Renal pelvis (tissue), 12 donors: ENCODE measurements at places on chromosomes 2 and 18.

DNA sequence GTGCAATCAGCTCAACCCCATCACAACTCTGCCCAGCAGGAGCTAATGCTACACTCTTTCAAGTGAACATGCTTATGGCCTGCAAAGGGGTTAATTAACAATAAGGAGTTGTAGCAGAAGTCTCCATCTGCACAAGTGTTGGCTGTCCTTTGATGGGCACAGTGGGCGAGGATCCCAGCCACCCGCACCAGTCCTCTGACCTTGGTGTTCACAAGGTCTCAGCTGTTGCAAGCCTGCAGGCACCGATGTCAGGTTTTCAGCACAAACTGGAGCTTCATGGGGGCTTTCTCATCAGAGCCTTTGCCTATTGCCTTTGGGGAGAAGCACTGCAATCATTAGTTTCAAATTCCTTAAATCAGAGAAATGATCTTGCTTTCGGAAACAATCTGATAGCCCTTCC is 60.9 kb upstream of the TMEM178A start:
- DNase-seq, result no peak

DNA sequence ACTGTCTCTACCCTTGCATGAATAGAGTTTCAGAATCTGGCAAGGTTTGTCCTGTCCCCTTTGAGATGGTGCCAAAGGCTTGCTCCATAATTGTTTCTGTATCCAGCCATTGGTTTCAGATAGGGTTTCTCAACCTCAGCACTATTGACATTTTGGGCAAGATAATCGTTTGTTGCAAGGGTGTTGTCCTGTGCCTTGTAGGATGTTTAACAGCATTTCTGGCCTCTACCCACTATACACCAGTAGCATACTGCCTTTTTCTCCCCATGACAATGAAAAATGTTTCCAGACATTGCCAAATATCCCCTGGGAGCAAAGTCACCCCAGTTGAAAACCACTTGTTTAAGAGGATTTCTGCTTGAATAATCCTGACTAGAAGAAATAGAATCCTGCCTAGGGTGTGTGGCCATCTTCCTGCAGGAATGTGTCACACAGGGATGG is 126.8 kb downstream of the CDC42EP3 start:
- no peak for DNase-seq

DNA sequence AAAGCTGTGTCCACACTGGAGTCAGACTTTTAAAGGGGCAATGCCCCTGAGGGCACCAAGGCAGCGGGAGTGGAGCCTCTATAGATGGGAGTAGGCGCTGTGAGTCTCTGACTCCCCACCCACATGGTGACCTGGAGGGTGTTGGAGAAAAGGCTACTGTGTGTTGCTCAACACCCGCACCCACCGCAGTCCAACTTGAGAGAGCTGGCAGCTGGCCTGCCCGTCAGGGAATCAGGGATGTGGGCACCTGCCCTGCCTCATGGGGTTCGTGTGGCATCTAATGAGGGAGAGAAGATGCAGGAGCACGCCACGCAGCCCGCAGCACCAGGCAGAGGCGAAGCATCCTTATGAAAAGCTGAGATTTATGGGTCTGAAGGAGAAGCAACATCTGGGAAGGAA is 84.2 kb downstream of the KLHL29 start:
- DNase-seq, result no peak

- DNase-seq, result no peak
These were observed 32.0 kb downstream of the EMILIN2 start for GRCh38 chr18:2878656-2879330.

DNA sequence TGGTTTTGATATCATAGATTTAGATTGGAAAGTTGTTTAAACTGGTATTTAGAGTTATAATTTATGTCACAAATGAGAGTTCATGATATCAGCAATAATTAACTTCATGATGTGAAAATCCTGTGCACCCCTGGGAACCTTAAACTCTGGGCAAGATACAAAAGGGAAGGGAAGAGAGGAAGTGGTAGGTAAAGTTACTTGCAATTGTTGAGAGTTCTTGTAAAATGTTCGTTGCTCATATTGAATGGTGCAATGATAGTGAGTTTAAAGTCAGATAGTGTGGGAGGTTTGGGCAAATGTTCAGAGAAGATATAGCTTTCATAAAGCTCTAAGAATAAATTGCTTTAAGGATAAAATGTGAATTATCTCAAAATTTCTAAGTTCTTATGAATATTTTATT is 75.4 kb downstream of the SP110 start:
- DNase-seq, result no peak

GRCh38 chr2:6855860-6856547 is 9.7 kb downstream of the CMPK2 start:
- no peak for DNase-seq

DNA sequence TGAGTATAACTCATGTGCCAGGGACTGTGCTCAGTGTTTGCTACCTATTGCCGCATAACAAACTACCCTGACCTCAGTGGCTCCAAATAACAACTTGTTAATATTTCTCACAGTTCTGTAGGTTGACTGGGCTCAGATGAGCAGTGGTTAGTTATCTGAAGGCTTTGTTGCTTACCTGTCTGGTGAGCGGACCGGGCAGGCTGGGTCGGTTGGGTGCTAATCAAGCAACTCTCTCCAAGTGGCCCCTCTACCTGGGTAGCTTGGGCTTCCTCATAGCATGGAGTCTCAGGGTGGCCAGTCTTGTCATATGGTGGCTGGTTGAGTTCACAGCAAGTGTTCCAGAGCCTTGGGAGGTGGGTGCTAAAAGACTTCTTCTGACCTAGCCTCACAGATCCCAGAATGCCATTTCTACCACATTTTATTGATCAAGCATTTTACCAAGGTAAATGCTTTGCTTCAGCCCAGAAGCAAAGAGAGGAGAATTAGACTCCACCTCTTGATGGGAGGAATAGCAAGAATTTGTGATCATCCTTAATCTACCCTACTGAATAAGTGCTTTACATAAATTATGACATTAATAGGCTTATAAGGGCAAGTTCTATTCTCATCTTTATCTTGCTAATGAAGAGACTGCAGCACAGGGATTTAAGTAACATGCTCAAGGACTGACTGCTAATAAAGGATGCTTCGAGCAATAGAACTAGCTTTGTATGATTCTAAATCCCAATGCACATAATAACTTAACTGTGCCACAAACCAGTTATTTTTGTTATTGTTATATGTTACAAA is 16.9 kb downstream of the RAB31 start:
- no peak for DNase-seq

- DNase-seq, result no peak
These were observed 41.5 kb upstream of the MMADHC start for GRCh38 chr2:149629026-149629425.

DNA sequence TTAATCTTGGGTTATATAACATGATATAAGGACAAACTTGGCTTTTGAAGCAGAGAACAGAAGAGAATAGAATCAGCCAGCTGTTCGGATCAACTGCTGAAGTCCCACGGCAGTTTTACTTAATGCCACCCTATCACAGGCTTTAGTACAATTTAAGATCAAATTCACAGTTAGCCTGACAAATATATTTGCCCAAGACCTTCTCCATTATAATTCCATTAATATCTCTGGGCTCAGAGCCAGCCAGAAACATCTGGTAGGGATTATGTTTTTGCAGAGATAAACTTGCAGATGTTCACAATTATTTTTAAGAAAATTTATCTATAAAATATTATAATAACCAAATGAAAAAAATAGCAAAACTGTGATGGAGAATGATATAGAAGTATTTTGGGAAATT is 381.4 kb downstream of the RAD51AP2 start:
- no peak for DNase-seq

DNA sequence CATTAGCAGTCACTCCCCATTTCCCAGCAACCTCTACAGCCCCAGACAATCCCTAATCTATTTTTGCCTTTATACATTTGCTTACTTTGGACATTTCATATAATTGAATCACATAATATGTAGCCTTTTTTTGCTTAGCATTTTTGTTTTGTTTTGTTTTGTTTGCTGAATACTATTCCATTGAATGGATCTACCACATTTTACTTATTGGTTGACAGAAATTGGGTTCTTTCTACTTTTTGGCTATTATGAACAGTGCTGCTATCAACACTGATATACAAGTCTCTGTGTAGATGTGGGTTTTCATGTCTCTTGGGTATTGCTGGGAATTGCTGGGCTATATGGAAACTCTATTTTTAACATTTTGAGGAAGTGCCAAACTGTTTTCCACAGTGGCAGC is 7.6 kb downstream of the PTPN18 start:
- no peak for DNase-seq

- no peak for DNase-seq
These were observed 44.6 kb upstream of the RAPH1 start for GRCh38 chr2:203579730-203580129.

- peak; percentile 80 for DNase-seq
These were observed 13.3 kb downstream of the CHPF start for GRCh38 chr2:219530048-219530963.

DNA sequence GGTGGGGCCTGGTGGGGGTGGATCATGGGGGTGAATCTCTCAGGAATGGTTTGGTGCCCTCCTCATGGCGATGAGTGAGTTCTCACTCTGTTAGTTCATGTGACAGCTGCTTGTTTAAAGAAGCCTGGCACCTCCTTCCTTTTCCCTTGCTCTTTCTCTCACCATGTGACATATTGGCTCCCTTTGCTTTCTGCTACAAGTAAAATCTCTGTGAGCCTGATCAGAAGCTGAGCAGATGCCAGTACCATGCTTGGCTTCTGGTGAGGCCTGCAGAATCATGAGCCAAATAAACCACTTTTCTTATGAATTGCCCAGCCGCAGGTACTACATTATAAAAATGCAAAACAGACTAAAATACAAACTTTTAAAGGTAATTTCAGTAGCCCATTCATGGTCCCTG is 73.4 kb upstream of the TEX51 start:
- DNase-seq, result no peak

DNA sequence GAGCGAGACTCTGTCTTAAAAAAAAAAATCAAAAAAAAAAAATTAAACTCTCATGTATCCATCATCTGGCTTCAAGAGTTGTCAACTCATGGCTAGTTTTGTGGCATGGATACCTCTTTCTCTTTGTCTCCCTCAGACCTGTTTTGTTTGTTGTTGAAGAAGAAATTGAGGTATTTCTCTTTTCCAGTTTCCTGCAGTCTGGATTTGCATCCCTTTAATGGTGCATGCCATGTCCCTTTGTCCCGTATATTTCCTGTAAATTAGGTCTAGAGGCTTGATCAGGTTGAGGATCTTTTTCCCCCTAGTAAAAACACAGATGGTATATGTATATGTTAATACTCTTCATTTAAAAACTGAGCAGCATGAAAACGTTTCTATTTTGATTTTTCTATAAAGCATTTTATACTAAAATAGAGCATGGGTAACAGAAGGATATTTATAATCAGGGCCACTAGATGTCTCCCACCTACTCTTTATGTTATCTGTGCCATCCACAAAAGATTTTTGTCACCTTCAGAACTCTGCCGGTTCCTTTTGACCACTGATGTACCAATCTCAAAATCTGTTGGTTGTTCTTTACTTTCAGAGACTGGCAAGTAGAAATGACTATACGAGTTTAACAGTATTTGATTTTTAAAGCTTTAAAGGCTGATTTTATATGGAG is 80.1 kb downstream of the GALNT1 start:
- DNase-seq, result peak; percentile 0

- DNase-seq, result no peak
These were observed 48.2 kb upstream of the TAF1B start for GRCh38 chr2:9795071-9795470.

DNA sequence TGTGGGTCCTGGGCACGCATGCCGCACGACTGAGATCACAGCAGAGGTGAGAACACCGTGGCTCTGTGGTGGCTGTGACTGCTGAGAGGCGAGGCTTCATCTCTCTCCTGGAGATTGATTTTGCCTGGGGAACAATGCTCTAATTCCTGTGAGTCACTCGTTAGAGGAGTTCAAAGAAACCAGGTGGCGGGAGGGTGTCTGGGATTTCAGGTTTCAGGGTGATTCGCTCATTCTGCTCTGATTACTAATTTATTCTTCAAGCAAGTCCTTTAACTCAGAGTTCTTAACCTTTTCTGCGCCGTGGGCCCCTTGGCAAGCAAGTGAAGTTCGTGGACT is 56.3 kb downstream of the GLI2 start:
- no peak for DNase-seq

GRCh38 chr2:146927080-146927711 is 917.6 kb upstream of the ACVR2A start:
- DNase-seq, result peak; percentile 51

- DNase-seq, result no peak
These were observed 80.0 kb downstream of the COPS8 start for GRCh38 chr2:237165405-237166276.

DNA sequence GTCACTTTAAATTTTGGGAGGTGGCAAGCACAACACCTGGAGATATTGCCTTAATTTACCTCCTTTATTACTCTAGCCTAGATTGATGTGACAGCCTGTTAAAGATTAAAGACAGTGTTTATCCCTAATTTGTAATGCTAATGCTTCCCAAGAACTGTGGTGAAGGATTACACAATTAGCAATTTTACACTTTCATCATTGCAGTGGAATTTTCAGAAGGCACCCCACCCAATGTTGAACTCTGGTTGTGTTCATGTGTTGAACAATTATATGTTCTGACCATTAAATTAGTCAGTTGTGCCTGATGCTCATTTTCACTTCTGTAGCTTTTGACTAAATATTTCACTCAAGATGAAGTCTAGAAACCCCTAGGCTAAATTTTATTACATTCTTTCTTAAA is 317.1 kb upstream of the CWC22 start:
- no peak for DNase-seq

GRCh38 chr2:89833116-89833779 is 1141.8 kb downstream of the RPIA start:
- DNase-seq, result no peak

GRCh38 chr2:107775211-107775610 is 51.5 kb upstream of the RGPD4 start:
- peak; percentile 12 for DNase-seq

DNA sequence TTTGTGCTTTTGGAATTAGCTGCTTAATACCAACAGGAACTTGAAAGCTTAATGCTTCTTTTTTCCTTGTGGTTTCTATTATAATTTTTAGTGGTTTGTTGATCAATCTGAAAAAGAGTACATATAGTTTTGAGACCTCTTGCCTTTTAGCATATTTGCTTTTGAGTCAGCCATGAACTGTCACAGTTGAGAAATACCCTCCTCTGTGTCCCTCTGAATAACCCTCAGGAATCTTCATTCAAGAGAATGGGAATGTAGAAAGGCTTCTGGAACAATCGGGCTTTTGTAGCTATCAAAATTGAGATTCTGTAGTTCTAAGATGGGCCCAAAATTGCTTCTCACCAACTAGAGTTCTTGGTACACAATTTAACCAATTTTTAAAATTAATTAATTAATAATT is 451.1 kb upstream of the TRIB2 start:
- no peak for DNase-seq

DNA sequence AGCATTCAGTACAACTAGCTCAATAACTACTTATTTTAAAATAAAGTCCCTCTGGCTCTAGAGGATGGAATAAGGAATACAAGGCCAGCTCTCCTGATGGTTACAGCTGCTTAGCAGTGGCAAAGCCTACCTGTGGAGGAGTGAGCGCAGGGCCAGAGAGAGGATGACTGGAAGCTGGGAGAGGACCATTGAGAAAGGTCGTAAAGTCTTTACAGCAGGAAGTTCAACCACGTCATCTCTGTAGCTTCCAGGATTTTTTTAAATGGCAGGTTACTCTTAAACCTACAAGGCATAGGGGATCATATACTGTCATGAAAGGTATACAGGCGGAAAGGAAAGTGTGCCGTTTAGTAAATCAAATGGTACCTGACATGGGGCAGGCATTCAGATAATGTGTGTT is 26.3 kb downstream of the ANXA4 start:
- DNase-seq, result no peak

- DNase-seq, result no peak
These were observed 2.6 kb downstream of the ADCYAP1 start for GRCh38 chr18:907115-907884.

GRCh38 chr18:26103579-26103978 is 13.2 kb upstream of the SS18 start:
- no peak for DNase-seq

GRCh38 chr18:67265464-67266245 is 250.9 kb downstream of the DSEL start:
- no peak for DNase-seq
